ENCODE measurements at places on chromosomes 7 and 10.

DNA sequence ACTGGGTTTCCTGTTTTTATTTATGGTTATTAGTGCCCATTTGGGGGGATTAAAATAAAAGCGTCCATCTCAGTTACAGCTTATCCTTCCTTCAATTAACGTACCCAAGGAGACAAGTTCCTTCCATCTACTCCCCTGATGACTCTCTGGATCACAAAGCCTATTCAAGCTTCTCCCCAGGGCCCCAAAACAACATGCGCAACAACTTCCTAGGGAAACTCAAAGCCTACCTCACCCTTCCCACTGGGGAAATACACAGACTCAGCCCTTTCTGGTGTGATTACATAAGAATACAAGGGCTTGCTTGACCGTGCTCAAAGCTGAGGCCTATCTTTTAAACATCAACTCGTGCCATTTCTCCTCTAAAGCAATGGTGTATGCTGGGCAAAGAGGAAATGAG lies 112.4 kb downstream of the CDK6 start:
- no peak for DNase-seq

- no peak for DNase-seq
Observed at GRCh38 chr7:111026343-111026742, 64.6 kb upstream of the LRRN3 start.

DNA sequence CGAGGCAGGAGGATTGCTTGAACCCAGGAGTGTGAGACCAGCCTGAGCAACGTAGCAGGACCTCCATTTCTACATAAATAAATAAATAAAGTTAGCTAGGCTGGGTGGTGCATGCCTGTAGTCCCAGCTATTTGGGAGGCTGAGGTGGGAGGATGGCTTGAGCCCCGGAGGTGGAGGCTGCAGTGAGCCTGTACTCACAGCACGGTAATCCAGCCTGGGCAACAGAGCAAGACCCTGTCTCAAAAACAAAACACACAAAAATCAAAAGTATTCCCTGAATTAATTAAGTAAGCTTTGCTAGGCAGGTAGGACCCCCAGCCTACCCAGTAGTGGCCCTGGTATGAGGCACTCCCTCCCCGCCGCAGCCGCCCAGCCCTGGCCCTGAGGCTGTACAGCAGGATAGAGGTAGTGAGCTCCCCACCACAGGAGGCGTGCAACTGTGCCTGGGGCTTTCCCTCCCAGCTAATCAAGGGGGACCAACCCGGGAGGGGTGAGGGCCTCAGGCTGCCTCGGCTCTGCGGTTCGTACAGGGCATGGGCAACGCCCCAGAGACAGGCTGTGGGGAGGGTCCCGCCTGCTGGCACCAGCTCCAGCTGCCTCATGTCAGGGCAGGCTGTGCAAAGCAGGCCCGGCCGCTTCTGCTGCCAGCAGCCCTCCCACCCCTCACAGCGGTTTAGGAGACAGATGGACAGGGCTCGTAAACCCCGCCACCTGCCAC lies 1.0 kb upstream of the CYP2W1 start:
- DNase-seq = no peak

- no peak for DNase-seq
Observed at GRCh38 chr10:3797750-3798149, 12.7 kb upstream of the KLF6 start.

DNA sequence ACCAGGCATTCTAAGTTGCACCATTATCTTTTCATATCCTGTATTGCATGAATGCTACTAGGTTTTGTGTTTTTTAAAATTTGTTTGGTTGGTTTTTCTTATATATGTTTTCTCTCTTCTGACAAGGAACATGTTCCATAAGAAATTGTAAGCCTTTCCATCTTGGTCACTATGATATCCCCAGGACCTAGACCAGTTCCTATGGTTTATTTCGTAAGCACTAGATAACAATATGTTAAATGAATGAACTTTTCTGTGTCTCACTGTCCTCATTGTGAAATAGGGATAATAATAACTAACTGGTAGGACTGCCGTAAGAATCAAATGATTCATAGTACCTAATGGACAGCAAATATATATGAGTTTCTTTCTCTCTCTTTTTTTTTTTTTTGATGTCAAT lies 146.3 kb downstream of the SEMA3E start:
- DNase-seq = no peak

GRCh38 chr10:12062754-12063482 lies 5.8 kb upstream of the DHTKD1 start:
- DNase-seq = no peak

Measured in activated naive CD8-positive, alpha-beta T cell treated with anti-CD3 and anti-CD28 coated beads, Interleukin-2, amount 50 U/mL, for 24 hours (primary cell).